ENCODE measurements at places on chromosomes 7 and 10.

- DNase-seq, result no peak
Observed at GRCh38 chr10:125034675-125035074, 92.8 kb downstream of the ZRANB1 start.

DNA sequence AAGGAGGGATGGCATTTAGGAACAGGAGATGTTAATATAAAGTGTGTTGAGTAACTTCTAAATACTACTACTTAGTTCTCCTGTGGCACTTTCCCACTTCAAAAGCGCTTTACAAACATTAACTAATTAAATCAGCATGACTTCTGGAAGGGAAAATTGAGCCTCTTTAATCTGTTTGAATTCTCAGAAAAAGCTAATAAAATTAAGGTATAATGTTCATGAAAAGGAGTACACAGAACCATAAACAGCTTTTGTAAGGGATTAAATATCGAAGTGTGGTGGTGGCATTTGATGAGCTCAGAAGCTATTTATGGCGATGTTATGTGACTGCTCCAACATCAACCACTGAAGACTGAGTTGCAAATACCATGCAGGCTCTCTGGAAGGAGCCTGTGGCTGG lies 10.2 kb upstream of the VAX1 start:
- no peak for DNase-seq

GRCh38 chr10:5293691-5294550 lies 70.8 kb upstream of the UCN3 start:
- DNase-seq, result peak; percentile 73

GRCh38 chr7:121824276-121824675 lies 48.7 kb upstream of the PTPRZ1 start:
- DNase-seq, result no peak

DNA sequence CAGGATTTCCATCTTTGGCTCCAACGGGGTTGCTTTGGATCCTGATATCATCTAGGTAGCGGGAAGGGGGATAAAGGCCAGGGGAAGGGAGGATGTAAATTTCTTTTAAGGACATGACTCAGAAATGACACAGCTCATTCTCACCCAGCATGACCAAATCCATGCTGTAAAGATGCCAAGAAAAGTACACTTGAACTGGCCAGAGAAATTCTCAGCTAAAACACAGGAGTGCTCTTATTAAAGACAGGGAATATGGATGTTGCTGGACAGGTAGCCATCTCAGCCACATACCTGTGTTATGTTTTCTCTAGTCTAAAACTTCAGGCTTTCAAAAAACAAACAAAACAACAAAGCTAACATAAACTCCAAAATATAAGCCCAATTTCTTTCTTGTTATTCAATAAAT lies 68.3 kb downstream of the NAMPT start:
- peak; percentile 3 for DNase-seq

DNA sequence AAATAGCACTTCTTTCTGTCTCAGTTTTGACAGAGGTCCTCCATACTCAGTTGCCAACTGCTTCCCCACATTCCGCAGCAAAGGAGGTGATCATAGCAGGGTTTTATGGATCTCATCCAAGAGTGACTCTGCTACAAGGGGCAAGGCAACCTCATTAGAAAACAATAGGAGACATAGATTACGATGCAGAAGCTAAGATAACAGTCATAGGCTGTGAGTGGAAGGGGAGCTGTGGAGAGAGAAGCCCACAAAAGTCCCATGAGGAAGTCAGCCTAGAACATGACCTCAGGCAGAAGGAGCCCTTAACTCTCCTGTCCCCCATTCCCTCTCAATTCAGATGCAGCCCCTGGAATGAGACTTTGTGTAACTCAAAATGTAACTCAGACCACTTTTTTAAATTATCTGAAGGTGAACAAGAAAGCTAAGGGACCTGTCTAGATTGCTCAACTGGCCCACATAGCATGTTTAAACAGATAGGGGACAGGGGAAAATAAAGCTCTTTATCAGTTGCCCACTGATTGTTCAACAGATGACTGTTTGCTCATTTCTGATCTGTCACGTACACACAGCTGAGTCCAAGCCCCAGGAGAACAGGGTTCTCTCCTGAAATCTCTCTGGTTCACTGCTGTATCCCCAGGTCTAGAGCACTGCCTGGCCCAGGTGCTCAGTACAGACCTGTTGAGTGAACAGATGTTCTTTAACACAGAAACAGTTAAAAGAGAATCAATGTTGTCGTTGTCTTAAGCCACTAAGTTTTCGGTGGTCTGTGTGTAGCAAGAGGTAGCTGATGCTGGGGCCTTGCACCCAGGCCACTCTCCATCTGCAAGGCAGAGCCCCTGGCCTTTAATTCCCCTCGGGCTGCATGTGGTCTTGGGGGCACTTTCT lies 1.5 kb upstream of the NCOA4 start:
- DNase-seq, result peak; percentile 5
